ENCODE measurements at places on chromosomes 5 and 9.

DNA sequence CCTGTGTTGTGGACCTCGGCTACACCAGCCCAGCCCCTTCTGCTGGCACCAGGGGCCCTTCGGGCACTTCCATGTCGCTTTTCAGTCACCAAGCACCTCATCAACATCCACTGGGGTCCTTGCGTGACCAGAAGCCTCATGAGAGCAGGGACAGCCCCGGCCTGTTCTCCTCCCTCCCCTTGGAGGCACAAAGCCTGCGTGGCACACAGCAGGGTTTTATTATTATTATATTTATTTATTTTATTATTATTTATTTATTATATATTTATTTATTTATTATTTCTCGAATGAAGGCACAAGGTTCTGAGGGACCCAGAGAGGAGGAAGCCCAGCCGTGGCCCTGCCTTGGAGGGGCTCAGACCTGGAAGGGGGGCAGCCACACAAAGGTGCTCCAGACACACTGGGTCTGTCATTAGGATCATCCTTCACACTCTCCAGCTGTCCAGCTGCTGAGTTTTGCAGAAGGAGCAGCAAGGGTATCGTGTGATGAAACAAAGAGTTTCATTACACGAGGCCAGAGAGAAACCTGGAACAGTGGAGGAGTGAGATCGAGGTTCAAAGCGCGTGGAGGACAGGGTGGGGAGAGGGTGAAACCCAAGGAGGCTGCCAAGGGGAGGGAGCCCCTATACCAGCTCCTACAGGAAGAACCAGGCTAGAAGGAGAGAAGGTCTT, 5.2 kb downstream of the VAV2 start:
- no peak for DNase-seq

- no peak for DNase-seq
Observed at GRCh38 chr5:96743065-96743768, 64.5 kb downstream of the ERAP1 start.

DNA sequence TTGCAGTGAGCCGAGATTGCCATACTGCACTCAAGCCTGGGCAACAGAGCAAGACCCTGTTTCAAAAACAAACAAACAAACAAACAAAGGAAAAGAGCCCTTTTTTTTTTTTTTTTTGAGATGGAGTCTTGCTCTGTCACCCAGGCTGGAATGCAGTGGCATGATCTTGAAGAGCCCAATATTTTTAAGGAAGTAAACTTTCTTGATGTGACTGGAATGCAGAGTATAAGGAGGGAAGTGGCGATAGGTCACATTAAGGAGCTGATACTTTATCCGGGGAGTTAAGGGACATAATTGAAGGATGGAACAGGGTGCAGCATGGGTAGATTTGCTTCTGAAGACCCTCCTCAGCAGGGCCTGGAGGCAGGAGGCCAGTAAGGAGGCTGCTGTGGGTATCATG, 13.0 kb downstream of the NAIF1 start:
- no peak for DNase-seq

- DNase-seq: peak; percentile 53
Observed at GRCh38 chr9:111597852-111598732, 1.4 kb downstream of the PTGR1 start.

Data from left renal pelvis (tissue), 4 donors.